ENCODE measurements at places on chromosomes 5 and 9.

- DNase-seq, result no peak
These were observed 2.4 kb downstream of the SOWAHA start for GRCh38 chr5:132815454-132815853.

GRCh38 chr5:33408816-33409215, 31.9 kb upstream of the TARS1 start:
- no peak for DNase-seq

DNA sequence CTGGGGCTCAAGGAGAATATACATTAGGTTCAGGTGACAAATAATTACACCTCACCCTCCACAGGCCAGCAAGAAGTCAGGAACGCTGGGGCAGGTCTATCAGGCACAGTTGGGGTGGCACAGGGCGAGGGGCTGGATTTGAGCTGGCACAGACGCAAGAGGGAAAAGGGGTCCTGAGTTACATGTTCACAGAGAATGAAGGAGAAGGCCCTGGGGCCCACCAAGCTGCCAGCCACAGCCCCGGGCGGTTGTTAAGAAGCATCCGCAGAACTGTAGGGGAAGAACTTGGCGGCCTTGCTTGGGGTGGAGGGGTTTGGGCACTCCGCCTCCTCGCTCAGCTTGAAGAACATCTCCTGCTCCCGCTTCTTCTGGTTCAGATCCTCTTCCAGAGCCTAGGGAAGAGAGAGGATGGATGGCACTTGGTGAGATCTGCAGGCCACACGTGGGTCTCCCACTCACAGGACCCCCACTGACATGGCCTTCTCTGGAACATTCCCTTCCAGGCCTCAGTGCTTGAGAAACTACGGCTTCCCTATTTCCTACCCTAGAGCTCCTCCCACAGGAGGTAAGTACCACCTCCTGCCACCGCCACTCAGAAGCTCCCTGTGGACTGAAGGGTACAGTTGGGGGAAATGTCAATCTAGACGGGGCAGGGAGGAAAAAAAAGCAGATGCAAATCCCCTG, 38.3 kb upstream of the FBXW11 start:
- DNase-seq, result no peak

DNA sequence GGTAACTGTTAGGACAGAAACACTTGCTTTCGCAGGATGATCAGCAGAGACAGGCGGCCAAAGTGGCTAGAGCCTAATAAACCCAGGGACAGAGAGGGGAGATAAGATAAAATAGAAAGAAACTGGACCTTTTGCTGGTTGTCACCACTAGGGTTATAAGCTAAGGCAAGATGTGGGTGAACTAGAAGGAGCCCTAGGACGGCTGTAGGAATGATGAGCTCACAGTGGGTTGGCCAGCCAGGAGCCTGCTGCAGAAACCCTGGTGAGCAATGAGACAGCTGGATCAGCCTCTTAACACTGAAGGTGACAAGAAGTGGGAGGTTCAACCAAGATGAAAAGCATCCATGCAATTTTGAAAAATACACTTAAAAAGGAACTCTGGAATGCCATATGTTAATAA, 13.5 kb downstream of the CTNND2 start:
- DNase-seq, result no peak

DNA sequence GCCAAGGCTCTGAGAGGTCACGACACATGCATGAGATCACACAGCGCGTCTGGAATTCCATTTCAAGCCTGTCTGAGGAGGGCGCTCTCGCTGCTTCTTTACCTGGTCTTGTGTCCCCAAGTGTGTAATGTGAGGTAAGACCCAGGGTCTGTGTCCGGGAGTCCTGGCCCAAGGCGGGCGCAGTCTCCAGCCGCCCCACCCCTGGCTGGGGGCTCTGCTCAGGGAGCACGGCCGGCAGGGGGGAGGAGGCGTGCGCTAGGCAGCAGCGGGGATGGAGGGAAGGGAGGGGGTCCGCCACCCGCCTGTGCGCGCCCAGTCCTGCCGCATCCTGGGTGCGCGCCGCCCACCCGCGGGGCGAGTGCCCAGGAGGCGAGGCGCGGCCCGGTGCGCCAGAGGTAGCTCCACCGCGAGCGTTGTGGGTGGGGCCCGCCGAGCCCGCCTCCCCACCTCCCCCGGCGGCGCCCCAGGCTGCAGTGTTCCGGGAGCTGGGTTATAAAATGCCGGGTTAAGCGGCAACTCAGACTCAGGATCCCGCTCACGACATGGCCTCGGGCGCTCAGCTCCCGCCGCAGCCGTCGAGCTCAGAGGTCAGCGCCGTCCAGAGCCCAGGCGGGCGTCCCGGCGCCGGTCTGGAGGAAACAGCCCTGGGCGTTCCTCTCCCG, at the start of gene CCNI2:
CCNI2 (plus strand) TSS at position 473 of the 662 bp plus-strand sequence; CDS start at position 543, 70 bp downstream.
- no peak for DNase-seq

- DNase-seq, result no peak
These were observed 31.6 kb downstream of the DTWD2 start for GRCh38 chr5:118956727-118957126.

DNA sequence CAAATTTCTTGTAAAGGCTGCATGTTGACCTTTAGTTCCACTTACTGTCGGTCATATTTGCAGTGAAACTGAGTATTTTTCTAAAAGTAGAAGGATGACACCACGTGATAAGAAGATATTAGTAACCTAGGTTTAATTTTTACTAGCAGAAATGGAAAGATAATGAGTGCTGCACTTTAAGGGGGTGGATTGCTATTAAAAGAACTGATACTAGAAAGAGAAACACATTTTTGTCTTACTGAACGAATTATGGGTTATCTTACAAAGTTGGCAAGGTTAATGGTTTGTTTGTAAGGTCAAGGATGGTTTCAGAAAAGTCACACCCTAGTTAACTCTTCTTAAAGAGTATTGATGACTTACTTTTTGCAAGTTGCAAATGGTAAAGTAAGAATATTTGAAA, 2.4 kb downstream of the MACIR start:
- no peak for DNase-seq

DNA sequence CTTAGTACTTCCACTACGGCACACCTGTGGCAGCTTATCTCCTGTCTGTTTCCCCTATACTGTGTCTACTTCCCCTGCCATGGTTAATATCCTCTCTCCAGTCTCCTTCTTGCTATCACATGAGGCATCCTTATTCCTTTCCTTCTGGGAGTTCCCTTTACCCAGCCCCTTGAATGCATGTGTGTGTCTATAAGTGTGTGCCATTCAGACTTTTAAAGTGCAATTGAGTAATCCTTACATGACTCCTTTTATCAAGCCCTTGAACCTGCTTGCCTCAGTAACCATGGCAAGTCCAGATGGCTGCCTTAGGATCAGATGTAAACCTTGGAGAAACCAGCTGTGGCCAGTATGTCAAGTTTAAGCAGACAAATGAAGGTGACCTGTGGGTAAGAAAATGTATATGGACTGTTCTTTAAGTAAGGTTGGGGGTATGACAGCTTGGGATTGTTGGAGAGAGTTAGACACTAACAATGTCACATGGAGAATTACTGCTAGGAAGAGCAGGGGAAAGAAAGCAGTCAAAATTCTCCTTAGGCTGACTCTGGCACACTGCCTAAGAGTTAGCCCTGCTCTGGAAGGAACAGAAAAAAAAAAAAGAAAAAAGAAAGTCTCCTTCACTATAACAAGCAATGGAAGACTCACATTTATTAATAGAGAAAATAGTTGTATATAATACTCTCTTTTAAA, 142.1 kb downstream of the HINT1 start:
- DNase-seq, result no peak

- DNase-seq, result no peak
These were observed 647.2 kb downstream of the BNC2 start for GRCh38 chr9:16223074-16223871.

GRCh38 chr5:157155297-157155696, 10.8 kb downstream of the GARIN3 start:
- no peak for DNase-seq

DNA sequence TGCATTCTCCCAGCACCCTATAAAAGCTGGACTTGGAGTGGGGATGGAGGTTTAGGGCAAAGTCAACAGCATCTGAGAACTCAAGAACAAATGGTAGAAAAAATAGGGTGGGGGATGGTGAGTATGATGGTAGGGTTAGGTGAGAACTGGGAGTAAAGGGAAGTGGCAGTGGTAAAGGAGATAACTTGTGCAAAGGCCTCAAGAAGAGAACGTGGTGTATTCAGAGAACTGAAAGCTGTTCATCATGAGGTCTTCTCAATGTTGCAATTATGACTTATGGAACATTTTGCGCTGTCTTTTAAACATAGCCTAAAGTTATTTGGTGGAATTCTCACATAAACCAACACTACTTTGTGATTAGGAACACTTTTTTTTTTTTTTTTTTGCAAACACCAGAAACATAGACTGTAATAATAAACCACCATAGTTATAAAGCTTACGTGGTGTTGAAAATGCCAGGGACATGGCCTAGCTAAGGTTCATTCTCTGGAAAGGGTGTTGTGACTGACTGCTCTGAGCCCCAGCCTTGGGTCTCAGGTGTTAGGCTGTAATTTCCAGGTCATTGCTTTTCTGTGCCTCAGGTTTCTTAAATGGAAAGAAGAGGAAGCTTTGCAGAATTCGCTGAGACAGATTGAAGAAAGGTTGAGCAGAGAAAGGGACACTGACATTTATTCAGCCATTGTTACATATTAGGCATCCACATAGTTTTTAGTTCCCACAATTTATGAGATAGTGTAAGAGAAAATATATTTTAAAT, 19.2 kb upstream of the TXNDC8 start:
- DNase-seq, result no peak

DNA sequence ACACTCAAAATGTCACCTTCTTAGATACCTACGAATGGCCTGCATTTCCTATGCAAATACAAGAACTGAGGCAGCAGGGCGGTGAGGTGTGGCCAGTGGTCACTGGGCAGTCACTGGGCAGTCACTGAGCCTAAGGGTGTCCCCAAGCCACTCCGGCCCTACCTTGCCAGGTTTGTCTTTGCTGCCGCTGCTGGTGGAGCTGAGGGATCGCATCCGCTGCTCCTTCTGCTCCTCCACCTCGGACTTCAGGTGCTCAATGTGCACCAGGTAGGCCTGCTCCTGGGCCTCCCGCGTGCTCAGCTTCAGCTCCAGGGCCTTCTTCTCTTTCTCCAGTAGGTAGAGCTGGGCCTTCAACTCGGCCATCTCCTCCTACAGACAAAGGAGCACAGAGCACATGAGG, 72.3 kb downstream of the DCP2 start:
- DNase-seq, result no peak

DNA sequence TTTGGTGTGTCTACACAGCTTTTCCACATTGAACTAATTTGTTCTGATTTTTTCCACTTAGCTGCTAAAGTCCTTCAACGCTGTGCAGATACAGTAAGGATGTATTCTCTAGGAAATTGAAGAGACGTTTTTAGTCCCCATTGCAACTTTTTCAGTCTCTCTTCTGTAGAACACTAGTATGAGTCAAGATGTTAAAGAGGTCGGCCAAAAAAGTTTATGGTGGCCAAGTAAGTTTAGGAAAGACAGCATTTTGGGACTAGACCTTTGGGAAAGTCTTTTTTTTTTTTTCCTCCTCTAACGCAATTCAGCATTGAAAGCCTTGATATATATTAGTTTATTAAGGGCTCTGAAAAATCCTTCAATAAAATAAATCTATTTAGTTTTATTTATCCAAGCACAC, 243.5 kb upstream of the FBXL7 start:
- DNase-seq, result no peak

DNA sequence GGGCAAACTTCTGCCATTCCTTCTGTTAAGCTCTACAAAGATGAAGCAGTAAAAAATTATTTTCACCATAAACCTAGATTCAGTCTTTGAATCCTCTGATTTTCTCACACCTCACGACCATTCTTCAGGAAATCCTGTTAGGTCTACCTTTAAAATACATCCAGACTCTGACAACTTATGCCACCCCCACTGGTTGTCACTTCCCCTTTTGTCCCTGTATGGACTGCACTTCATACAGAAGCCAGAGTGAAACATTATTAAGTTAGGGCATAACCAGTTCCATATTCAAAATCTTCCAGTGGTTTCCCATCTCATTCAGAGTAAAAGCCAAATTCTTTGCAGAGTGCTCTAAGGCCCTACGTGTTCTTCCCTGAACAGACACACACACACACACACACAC, 499.8 kb downstream of the RASEF start:
- DNase-seq, result no peak

DNA sequence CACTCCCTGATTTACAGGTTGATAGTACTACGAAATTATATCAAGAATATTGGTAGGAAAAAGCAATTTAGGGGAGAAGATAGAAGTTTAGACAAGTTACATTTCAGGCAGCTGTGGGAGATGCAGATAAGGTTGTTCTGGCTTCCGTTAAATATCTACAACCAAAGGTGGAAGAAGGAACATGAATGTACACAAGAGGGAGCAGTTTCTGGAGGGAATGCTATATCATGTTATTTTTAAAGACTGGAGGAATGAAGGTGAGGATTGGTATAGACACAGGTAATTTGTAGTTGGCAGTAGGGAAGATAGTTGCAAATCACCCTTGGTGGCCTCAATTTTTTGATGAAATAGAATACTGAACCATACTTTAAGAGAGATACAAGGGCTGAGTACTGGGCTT, 187.3 kb upstream of the NMUR2 start:
- no peak for DNase-seq

GRCh38 chr9:31674264-31674663, 710.2 kb upstream of the ACO1 start:
- no peak for DNase-seq

- DNase-seq, result no peak
These were observed 8.4 kb upstream of the FAM81B start for GRCh38 chr5:95382801-95383200.

GRCh38 chr5:143920772-143921171, 108.8 kb downstream of the HMHB1 start:
- no peak for DNase-seq

DNA sequence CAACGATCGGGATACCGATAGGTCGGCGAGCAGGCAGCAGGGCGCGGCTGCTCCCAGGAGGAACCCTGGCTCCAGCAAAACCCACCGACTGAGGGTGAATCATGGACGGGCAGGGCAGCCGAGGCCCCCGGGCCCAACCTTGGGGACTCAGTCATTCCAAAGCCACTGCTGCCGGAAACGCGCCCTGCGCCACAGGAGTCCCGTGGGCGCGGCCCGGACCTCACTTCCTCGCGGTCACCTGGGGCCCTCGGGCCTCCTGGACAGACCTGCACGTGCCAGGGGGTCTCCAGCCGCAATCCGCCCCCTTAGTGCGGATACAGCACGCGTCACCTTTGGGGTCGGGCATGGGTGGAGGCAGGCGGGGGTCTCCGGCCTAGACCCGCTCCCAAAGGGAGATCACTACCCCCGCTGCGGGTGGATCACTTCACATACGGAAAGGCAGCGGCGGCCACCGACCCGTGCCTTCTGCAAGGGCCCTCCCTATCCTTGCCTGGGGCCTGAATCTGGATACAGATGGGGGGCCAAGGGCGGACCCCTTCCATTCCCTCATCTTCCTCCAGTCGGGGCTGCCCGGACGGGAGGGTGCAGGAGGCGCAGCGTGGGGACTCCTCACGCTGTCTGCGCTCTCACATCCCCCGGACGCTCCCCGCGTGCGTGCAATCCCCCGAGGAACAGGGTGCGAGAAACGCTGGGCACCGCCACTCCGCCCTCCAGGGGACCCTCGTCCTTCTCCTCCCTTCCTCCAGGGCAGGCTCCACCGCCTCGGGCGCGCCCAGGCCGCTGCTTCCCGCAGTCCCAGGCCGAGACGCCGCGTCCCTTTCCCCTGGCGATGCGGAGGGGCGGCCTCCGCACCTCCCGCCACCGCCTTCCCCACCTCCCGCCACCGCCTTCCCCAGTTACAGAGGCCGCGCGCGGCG, 586 bp downstream of the TXN start:
- DNase-seq, result peak; percentile 92
